DMS 273 treated with DMSO at 0.1 percent for 48 hours (cell line): ENCODE measurements at places on chromosomes 7 and 10.

- DNase-seq: no peak
These were observed 127.8 kb downstream of the PTPN20 start for GRCh38 chr10:47038881-47039561.

GRCh38 chr10:76268530-76268929 lies 837.1 kb downstream of the LRMDA start:
- DNase-seq: no peak

DNA sequence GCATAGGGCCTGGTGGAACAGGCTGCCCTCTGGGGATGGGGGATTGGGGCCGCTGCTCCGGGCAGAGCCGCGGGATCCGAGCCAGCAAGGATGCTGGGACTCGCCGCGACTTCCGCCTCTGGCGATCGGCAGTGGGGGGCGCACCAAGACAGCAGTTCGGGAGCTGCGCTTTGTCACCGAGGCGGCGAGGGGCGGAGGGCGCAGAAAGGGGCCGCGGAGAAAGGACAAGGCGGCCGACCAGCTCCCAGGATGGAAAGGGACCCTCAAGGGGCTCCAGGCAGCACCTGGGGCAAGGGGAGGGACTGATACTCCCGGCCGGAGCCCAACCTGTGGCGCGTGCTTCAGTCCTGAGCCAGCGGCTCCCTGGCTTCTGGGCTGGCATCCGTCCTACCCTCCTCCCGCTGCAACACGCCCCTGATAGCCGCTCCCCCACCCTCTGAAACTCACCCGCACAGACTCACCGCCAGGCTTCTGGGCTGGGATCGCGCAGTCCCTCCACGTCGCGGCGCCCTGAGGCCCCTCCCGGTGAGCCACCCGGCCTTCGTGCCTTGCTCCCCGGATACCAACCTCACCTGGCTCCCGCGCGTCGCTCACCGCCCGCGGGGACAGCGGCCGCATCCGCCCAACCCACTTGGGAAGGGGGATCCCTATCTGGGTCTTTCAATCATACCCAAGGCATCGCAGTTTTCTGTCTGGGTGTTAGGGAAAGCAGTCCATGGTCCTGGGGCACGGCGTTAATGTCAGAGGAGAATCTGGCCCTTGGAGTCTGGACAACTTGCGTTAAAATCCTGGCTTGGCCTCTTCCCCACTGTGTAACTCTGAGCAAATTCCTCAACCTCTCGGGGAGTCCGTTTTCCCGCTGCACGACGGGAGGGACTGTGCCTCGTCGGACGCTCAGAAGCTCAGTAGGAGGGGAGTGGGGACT lies 7.0 kb upstream of the EVX1 start:
- DNase-seq: peak; percentile 32

DNA sequence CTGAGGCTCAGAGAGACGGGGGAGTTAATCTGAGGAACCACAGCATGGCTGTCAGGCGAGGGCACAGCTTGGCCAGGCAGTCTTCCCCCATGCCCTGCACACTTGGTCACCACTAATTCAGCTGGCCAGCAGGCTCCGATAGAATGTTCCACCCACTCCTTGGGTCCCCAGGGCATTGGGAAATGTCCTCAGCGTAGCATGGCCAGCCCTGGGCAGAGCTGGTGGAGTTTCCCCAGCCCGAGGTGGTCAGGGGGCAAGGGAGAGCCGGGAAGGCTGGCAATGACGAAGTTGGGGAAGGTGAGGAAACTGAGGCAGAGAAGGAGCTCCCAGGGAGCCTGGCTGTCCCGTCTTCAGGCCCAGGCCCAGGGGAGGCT lies 12.1 kb upstream of the GRIFIN start:
- DNase-seq: no peak

GRCh38 chr10:6511347-6511746 lies 68.7 kb downstream of the PRKCQ start:
- no peak for DNase-seq
